ENCODE measurements at places on chromosomes 16 and 17.

DNA sequence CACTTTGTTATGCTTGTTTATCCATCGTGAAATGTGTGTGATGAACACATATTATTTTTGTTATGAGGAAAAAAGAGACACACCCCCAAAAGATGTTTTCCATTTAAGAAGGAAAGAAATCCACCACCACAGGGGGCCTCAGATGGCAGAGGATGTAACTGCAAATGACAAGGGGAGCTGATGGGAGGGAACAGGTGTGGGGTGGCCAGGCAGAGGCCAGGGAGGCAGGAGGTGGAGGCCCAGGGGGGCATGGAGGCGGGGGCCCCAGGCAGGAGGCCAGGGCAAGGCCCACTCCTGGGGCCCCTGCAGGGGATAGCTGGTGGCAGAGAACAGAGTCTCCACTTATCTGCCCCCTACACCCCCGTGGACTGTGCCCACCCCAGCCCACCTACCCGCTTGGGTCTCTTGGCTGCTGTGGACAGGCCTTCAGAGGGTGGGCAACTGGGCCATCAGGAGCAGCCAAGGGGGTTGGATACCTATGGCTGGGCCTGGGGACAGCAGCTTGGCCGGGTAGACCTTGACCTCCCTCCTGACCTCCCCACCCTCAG, 28.0 kb downstream of the PPL start:
- DNase-seq: no peak

DNA sequence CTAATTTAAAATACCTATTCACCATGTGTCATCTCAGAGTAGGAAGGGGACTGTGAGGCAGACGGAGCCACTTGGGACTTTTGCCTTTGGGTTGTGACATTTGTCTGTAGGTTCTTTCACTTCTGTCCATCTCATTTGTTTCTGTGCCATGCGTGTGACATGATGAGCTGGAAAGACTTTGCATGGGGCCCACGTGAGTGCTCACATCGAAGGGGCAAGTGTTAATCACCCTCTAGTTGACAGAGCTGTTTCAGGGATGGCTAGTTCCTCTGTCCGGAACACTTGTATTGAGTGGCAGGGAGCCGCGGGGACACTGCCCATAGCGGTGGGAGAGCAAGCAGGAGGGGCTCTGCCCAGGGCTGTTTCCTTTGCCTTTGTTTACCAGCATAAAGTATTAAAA, 112.0 kb downstream of the RPTOR start:
- no peak for DNase-seq

- DNase-seq: no peak
Measured at GRCh38 chr16:10865991-10866966, 10.7 kb upstream of the CIITA start.

- DNase-seq: no peak
Measured at GRCh38 chr17:27906226-27906580, 13.0 kb upstream of the LYRM9 start.

GRCh38 chr17:75266316-75267152, 4.5 kb downstream of the MIF4GD start:
- DNase-seq: no peak

GRCh38 chr17:1865252-1866037, 35.6 kb downstream of the RPA1 start:
- DNase-seq: no peak

- no peak for DNase-seq
Measured at GRCh38 chr16:55643161-55643970, 12.4 kb upstream of the SLC6A2 start.

DNA sequence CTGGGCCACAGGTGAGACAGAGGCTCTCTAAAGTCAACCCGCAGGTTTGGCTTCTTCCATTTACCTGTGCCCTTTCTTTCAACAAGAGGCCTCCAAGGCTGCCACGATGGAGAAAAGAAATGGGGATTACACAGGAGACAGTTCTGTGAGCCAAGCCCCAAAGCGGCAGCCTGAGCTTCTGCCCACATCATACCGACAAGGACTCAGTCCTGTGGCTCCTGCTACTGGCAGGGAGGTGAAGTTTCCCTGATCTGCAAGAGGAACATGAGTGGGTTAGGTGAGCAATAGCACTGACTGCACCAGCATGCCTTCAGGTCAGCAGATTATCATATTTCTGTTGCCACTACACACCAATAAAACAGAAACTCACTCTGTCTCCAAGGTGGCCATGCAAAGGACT, 800.0 kb downstream of the KCNJ18 start:
- no peak for DNase-seq

DNA sequence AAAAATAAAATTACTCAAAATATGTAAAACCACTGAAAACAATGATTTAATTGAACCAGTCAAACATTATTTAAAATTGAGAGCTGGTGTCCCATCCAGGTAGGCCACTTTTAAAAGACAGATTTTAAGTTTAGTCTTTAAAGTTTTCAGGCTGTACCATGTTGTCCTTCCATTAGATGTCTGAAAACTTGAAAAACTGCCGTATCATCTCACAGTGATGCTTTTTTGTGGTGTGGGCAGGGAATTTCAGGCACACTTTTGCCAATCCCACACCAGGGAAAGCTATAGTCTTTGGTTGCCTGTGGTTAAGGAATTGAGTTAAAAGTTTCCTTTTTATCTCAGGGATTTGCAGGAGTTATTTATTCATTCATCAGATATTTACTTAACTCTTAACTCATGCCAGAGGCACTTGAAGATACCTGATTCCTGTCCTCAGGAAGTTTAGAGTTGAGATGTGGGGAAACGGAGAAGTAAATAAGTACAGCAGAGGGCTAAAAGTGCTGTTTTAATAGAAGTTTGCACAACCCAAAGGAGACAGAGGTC, 3.2 kb downstream of the SNTB2 start:
- no peak for DNase-seq

- DNase-seq: peak; percentile 35
Measured at GRCh38 chr17:1515640-1516387, 598 bp downstream of the INPP5K start.
